ENCODE measurements at places on chromosomes 1 and 21.

DNA sequence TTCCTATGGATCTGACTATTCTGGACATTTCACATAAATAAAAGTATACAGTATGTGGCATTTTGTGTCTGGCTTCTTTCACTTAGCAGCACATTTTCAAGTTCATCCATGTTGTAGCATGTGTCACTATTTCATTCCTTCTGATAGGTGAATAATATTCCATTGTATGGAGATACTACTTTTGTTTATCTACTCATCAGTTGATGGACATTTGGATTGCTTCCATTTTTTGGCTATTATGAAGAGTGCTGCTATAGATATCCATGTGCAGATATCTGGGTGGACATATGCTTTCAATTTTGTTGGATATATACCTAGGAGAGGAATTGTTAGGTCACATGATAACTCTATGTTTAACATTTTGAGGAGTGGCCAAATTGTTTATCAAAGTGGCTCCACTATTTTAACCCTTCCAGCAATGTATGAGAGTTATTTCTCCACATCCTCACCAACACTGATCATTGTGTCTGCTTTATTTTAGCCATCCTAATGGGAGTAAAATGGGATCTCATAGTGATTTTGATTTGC is 21.9 kb upstream of the MEF2D start:
- no peak for DNase-seq

- no peak for DNase-seq
These were observed 61.6 kb upstream of the KIAA0040 start for GRCh38 chr1:175254190-175254589.

DNA sequence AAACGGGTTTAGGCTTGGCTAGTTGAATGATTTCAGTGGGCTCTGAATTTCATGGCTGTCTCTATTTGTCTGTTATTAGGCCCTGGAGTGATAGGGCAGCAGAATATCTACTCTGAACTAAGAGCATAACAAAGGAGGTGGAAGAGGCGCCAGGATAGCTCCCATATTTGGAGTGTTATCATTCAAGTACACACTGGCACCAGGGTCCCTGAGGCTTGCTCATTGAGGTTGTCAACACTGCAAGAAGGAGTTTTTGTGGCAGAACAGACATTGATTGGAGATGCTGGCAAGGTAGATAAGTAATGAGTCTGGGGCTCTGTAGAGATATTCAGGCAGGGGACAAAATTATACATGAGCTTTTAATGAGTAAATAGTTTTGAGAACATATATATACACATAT is 1748.4 kb downstream of the MRPL39 start:
- no peak for DNase-seq

DNA sequence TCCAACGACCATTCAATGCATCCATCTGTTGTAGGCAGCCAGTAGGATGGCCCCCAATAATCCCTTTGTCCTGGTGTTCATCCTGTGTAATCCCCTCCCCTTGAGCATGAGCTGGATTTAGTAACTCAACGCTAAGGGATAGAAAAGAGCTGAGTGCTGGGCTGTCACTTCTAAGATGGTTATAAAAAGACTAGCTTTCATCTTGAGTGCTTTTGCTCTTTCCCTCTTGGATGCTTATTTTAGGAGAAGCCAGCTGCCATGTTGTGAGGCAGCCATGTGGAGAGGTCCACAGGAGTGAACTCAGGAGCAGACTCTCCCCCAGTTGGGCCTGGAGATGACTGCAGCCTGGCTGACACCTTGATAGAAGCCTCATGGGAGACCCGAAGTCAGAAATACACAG is 401.5 kb downstream of the VAV3 start:
- no peak for DNase-seq

DNA sequence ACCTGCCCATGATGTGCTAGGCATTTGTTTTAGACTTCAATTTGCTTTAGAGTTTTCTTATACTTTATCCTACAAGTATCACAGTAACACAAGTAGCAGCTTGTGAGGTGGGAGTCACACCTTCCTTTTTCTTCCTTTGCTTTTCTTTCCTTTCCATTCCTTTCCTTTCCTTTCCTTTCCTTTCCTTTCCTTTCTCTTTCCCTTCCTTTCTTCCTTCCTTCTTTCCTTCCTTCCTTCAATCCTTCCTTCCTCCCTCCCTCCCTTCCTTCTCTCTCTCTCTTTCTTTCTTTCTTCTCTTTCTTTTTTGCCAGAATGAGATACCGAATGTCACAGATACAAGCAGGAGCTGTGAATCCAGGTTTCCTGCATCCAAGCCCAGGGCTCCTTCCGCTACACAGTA is 3.9 kb downstream of the DPT start:
- DNase-seq = no peak

GRCh38 chr1:116448785-116449385 is 75.8 kb downstream of the ATP1A1 start:
- no peak for DNase-seq

DNA sequence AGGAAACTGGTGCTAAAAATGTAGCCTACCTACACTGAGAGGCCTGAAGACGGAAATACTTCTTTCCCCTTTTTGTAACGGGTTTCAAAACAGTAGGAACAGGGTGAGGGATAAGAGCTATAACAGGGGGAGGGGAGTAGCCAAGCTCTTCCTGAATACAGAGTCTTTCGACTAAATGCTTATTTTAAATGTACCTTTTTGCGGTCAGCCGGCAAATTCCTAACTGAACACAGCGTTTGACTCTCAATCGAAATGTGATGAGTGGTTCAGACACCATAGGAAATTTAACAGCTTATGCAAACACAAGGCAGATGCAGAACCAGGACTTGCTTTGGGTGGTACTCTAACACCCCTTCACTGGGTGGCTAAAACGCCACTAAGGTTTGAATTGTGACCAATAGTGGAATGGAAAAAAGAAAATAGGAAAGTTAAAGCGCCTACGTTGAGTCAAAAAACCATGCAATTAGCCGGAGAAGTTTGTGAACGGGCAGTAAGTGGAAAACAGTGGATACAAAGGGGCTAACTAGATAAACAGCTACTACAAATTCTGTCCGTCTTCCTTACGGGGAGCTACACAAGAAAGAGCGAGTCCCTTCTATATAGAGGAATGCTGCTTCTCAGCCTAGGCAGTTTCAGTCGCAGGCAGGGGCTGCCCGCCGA is 1.7 kb downstream of the EGLN1 start:
- DNase-seq = no peak

GRCh38 chr1:7052701-7053100 is 267.4 kb downstream of the CAMTA1 start:
- DNase-seq = no peak

GRCh38 chr1:215345766-215346165 is 221.3 kb upstream of the KCTD3 start:
- DNase-seq = no peak
